Fibroblast of skin of left quadriceps (primary cell): ENCODE measurements at places on chromosomes 1 and 21.
A peak's percentile ranks its signal among the peaks of the same experiment; 100 is the strongest.

- DNase-seq, result no peak
Measured at GRCh38 chr1:1763657-1764621, 14.3 kb downstream of the NADK start.

- DNase-seq, result no peak
Measured at GRCh38 chr1:7398982-7399381, 372.1 kb upstream of the VAMP3 start.

- DNase-seq, result no peak
Measured at GRCh38 chr1:106749491-106749890, 307.0 kb upstream of the PRMT6 start.

GRCh38 chr1:226967665-226968064 lies 27.6 kb downstream of the COQ8A start:
- DNase-seq, result no peak

DNA sequence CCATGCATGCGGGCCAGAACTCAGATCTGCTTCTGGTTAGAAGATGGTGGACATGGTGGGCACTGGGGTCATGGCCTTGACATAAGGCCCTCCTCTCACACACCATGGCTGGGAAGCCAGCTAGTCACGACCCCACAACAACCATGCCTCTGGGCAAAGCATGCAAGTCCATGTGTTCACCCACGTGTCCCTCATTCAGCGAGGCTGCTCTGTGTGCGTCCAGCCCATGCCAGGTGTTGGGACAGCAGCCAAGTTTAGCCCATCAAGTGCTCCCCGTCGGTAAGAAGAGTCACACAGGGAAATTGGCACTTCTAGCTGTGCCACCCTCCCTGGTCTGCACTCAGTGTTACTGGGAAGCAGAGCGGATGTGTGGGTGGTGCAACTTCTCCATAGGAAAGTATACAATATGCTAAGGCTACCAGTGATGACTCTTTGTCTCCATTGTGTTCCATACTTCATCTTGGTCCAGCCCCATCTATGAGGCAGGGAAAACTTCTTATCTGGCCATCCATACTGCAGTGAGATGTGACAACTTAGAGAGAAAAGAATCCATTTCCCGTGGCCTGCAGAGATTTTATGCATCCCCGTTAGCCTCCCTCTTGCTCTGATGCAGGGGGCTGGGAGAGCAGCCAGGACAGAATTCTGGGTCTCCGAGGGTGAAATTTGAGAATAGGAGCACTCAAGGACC lies 198.0 kb downstream of the GRIK3 start:
- no peak for DNase-seq

DNA sequence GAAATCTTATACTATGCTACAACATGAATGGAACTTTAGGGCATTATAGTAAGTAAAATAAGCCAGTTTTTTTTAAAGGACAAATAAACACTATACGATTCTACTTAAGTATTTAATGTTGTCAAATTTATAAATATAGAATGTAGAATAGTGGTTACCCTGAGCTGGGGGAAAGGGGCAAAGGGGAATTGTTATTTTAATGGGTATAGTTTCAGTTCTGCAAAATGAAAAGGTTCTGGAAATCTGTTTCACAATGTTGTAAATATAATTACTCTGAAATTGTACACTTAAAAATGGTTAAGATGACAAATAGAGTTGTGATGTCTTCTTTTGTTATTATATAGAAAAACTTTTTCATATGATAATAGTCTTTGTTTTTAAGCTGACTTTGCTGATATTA lies 366.3 kb downstream of the MRPL39 start:
- DNase-seq, result no peak

GRCh38 chr1:12709696-12710095 lies 6.2 kb upstream of the AADACL3 start:
- DNase-seq, result peak; percentile 15

- DNase-seq, result no peak
Measured at GRCh38 chr21:37665230-37666024, 250.8 kb downstream of the KCNJ6 start.

DNA sequence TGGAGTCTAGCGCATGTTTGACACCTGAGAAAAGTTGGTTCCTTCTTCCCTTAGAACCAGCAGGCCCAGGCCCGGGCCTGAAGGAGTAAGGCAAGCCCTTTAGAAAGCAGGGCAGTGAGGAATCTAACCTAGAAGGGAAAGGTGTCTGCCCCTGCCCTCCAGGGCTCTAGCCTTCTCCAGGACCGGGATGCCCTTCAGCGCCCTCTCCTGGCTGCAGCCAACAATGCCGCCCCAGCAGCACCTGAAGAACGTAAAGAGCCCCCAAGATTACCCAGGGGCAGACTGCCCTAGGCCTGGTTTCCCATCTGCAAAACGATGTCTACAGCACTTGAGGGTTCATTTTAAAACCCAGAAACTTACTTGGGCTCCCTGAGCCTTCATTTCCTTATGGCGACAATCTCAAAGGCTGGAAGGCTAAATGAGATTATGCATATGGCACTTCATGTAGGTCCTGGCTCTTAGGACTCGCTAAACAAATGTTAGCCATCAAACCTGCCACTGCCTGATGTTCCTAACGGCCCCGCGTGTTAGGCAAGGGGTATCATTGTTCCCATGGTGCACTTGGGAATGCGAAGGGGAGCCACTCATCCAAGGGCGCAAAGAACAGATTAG lies 106.7 kb upstream of the KLHDC7A start:
- no peak for DNase-seq

GRCh38 chr1:48619539-48619938 lies 147.5 kb upstream of the SPATA6 start:
- no peak for DNase-seq

GRCh38 chr1:183735069-183735860 lies 69.7 kb upstream of the RGL1 start:
- DNase-seq, result no peak

GRCh38 chr1:11978301-11978700 lies 1.9 kb upstream of the MFN2 start:
- no peak for DNase-seq

GRCh38 chr1:205186191-205186590 lies 25.3 kb downstream of the DSTYK start:
- DNase-seq, result no peak

DNA sequence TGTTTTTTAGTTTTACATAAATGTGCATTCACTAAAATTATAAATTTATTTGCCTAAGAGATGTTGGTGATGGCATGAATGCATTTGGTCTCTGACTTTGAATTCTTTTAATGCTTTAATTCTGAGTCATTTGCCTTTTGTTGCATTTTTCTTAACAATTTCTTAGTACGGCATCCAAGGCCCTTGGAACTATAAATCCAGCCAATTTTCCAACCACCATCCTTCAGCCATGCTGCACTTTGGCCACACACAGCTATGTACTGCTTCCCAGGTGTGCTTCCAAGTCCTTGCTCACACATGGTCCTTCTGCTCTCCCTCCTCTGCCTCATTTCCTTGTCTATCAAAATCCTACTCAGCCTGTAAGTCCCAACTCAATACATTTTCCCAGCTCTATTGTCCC lies 161.0 kb downstream of the DHRS3 start:
- peak; percentile 68 for DNase-seq

GRCh38 chr1:63753591-63753990 lies 20.2 kb upstream of the ROR1 start:
- DNase-seq, result no peak

- no peak for DNase-seq
Measured at GRCh38 chr1:200732438-200732837, 6.3 kb upstream of the CAMSAP2 start.

- no peak for DNase-seq
Measured at GRCh38 chr21:38147391-38147790, 109.4 kb upstream of the KCNJ15 start.

DNA sequence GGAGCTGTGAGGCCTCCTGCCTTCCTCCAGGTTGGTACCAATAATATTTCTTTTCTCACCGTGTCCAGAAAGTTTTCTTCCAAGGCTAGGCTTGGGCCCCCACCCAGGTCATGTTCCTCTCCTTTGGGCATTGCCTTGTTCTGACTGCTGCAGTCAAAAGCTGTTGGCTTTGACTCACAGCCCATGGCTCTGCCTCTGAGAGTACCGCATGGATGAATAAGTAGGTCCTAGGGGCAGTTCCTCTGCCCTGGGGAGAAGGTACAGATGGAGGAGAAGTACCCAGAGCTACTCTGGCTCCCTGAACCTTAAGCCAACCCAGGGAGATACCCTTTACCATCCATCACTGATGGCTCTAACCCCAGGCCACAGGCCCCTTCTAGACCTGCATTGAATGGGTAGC lies 115.0 kb downstream of the NAV1 start:
- no peak for DNase-seq

- no peak for DNase-seq
Measured at GRCh38 chr1:90204023-90204590, 209.2 kb downstream of the ZNF326 start.

DNA sequence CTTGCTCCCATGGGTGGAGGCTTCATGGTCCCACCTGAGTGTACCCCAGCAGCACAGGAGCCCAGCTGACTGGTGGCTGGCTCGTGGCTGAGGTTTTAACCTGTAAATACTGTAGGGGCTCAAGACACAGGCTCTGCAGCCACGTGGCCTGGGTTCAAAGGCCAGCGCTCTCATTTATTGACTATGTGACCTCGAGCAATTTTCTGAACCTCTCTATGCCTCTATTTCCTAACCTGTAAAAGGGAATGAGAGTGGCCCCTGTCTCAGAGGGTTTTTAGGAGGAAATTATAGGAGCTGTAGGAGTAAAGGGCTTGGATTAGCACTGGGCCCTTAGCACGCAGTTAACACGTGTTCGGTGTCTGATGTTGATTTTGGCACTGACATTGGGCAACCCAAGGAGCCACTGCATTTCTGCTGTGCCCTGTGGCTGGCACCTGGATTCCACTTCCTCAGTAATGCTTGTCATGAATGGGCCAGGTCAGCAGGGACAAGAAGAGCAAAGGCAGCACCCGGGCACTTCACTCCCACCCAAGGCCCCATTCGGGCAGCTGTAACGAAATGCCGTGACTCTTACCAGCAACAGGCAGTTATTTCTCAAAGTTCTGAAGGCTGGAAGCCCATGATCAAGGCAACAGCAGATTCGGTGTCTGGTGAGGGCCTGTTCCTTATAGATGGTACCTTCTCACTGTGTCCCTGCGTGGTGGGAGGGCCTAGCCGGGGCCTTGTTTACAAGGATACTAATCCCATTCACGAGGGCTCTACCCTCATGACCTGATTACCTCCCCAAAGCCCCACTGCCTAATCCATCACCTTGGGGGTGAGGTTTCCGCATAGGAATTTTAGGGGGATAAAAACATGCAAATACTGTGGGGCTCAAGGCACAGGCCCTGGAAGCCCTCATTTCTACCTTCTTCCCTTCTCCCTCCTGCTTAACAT lies 25.2 kb downstream of the ARHGEF10L start:
- DNase-seq, result no peak

- no peak for DNase-seq
Measured at GRCh38 chr1:217457016-217457415, 173.9 kb downstream of the GPATCH2 start.

GRCh38 chr1:97802011-97802410 lies 118.8 kb downstream of the DPYD start:
- DNase-seq, result no peak

- DNase-seq, result no peak
Measured at GRCh38 chr1:38014171-38014570, 1.6 kb downstream of the UTP11 start.

DNA sequence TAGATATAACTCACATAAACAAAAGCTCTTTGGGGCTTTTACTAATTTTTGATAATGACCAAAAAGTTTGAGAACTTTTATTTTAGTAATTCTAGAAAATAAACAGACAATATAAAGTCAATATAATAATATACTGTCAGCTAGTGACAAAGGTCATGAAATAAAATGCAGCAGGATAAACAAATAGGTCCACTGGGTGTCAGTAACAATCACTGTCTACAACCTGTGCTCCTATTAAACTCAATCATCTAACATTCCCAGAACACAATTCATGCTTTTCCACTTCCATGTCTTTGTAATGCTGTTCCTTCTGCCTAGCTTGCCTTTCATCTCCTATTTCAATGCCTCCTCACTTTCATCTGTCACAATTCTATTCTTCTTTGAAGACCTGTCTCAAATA lies 186.1 kb downstream of the GIPC2 start:
- DNase-seq, result no peak

DNA sequence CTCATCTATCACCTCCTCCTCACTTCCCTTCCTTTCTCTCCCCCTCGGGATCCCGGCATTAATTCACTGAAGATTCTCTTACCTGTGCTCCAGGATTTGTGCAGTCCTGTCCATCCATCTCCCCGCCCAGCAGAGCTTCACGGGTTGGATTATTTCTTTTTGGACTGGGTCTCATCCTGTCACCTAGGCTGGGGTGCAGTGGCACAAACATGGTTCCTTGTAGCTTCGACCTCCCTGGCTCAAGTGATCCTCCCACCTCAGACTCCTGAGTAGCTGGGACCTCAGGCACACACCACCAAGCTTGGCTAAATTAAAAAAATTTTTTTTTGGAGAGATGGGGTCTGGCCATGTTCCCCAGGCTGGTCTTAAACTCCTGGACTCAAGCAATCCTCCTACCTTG lies 12.3 kb upstream of the CSF3R start:
- DNase-seq, result no peak

DNA sequence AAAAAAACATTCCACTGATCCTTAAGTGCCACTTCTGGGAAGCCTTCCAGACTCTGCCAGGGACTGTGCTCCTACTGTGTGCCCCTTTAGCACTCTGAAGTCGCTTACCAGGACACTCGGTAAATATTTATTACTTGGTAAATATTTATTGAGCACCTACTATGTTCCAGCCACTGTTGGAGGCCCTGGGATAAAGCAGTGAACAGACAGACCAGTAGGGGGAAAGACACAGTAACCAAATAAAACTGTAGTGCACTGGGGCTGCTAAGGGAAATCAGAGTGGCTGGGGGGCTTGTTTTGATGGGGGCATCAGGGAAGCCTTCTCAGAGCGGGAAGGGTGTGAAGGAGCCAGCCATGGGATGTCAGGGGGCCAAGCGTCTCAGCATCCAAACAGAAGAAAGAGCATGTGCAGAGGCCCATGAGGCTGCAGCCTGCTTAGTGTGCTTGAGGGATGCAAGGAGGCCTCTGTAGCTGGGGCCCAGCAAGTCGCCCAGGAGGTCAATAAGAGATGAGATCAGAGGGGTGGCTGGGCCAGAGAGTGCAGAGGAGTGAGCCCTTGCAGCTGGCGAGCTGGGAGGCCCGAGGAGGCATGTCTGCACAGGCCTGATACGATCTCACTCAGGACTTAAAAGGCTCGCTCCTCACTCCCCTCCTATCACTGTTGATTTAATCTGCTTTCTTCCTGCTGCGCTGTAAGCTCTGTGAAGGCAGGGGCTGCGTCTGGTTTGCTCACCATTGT lies 28.6 kb downstream of the KAZN start:
- DNase-seq, result no peak

GRCh38 chr1:242569867-242570266 lies 45.4 kb upstream of the PLD5 start:
- no peak for DNase-seq

GRCh38 chr1:4109628-4109940 lies 209.5 kb upstream of the C1orf174 start:
- DNase-seq, result no peak

- DNase-seq, result no peak
Measured at GRCh38 chr1:55869065-55869464, 653.9 kb upstream of the USP24 start.

GRCh38 chr1:63721531-63722189 lies 52.2 kb upstream of the ROR1 start:
- no peak for DNase-seq
